ENCODE measurements at places on chromosomes 1 and 21.

DNA sequence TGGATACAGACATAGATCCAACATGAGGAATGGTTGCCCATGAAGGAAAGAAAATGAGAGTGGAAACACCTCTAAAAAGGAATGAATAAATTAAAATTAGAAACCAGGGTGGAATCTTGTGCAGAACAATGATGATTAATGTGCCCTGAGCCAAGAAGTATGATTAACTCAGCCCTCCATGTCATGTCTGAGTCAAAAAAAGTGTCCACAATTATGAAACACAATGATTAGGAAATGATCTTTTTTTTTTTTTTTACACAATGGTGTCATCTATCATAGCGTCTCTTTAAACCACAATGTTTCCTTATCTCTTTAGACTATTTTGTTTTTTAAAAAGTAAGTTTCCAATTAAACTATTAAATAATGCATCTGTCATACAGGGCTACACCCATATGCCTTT is 78.9 kb upstream of the RAB4A start:
- no peak for DNase-seq

GRCh38 chr1:109969146-109969829 is 15.3 kb upstream of the AHCYL1 start:
- no peak for DNase-seq

- DNase-seq, result no peak
Observed at GRCh38 chr1:201264072-201264471, 19.2 kb upstream of the PKP1 start.

- DNase-seq, result no peak
Observed at GRCh38 chr1:207645635-207646081, 725 bp downstream of the CR1L start.

DNA sequence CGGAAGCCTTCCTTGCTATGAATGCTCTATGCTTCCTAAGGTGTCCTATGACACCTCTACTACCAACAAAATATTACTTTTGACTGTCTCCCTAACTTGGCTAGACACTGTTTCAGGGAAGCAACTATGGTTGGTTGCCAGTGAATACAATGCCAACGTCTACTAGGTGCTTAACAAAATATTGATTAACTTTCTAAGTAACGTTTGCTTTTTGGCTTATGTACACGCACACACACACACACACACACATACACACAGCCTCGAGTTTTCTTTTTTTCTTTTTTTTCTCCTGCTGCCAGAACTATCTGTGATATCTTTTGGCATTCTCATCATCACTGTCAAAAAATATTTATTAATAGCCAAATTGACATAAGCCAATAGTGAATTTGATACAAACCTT is 864.0 kb downstream of the PLA2G4A start:
- DNase-seq, result no peak

- DNase-seq, result no peak
Observed at GRCh38 chr1:153612755-153613331, at the start of gene S100A16. S100A16 (minus strand) TSS chr1:153613137; CDS start chr1:153608151, 4,986 bp downstream.

GRCh38 chr1:35569936-35570335 is 3.2 kb upstream of the TFAP2E start:
- DNase-seq, result no peak

GRCh38 chr1:11585389-11585788 is 68.8 kb downstream of the FBXO2 start:
- DNase-seq, result no peak

- no peak for DNase-seq
Observed at GRCh38 chr1:51253691-51254090, 17.6 kb downstream of the RNF11 start.
